A549 (cell line): ENCODE measurements at places on chromosomes 1 and 21. TPM values are rescaled to one million over a fixed set of nuclear protein-coding genes. Genes with fewer than 3 reads are reported as not detected.

DNA sequence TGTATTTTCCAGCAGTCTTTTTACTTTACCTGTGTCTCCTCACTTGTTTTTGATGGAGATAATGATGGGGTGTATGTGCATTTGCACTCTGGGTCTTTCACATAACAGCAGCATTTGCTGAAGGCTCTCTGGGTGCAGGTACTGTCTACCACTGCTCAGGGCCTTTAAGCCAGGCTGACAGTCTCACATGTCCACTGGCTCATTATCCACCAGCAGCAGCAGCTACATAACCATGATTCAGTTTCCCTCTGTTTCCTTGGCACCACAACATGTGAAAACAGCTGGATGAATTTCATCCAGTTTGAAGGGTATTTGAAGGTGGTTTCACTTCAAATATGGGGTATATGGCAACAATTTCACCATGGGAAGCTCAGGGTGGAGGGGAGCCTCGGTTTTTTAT lies 41.2 kb upstream of the ROR1 start:
- no peak for DNase-seq

DNA sequence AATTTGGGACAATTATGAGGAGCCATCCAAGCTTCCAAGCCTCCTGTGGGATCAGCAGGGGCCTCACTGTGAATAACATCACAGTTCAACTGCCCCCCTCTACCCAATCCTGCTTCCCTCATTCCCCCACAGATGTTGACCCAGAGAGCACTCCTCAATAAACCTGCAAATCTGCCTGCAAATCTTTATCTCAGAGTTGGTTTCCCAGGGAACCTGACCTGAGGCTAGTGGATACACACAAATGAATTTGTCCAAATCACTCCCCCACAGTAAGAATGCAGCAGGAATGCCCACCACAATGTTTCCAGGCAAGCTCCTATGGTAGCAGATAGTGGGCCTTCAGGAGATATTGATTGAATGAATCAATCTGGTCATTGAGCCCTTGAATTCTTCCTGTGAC lies 56.4 kb upstream of the HIVEP3 start:
- no peak for DNase-seq

- DNase-seq = no peak
Observed at GRCh38 chr1:8627728-8628127, 189.7 kb downstream of the RERE start.

Gene TARS2
- polyA plus RNA-seq = 19.4 to 21.0 TPM (median 19.8 TPM) in 3 replicates

- DNase-seq = no peak
Observed at GRCh38 chr21:32215306-32215685, 63.6 kb downstream of the MIS18A start.

- DNase-seq = no peak
Observed at GRCh38 chr1:24092979-24093378, 19.0 kb downstream of the MYOM3 start.

GRCh38 chr1:18411820-18412641 lies 68.7 kb upstream of the KLHDC7A start:
- no peak for DNase-seq

- peak; percentile 87 for DNase-seq
Observed at GRCh38 chr1:35769188-35769758, 505 bp downstream of the CLSPN start.

Gene CELA3B
- not detected in 3 replicates for polyA plus RNA-seq

Gene AMY1B
- not detected in 3 replicates for polyA plus RNA-seq

Gene LCE2A
- not detected in 3 replicates for polyA plus RNA-seq

Gene THRAP3
- polyA plus RNA-seq = 57.9 to 61.7 TPM (median 60.0 TPM) in 3 replicates

GRCh38 chr1:31707711-31708110 lies 3.9 kb upstream of the COL16A1 start:
- no peak for DNase-seq

Gene KIF21B
- polyA plus RNA-seq = 1.3 to 1.5 TPM (median 1.4 TPM) in 3 replicates

Gene LYPLA2
- polyA plus RNA-seq = 43.8 to 49.2 TPM (median 46.7 TPM) in 3 replicates

Gene NAV1
- polyA plus RNA-seq = 6.1 to 8.4 TPM (median 6.6 TPM) in 3 replicates

DNA sequence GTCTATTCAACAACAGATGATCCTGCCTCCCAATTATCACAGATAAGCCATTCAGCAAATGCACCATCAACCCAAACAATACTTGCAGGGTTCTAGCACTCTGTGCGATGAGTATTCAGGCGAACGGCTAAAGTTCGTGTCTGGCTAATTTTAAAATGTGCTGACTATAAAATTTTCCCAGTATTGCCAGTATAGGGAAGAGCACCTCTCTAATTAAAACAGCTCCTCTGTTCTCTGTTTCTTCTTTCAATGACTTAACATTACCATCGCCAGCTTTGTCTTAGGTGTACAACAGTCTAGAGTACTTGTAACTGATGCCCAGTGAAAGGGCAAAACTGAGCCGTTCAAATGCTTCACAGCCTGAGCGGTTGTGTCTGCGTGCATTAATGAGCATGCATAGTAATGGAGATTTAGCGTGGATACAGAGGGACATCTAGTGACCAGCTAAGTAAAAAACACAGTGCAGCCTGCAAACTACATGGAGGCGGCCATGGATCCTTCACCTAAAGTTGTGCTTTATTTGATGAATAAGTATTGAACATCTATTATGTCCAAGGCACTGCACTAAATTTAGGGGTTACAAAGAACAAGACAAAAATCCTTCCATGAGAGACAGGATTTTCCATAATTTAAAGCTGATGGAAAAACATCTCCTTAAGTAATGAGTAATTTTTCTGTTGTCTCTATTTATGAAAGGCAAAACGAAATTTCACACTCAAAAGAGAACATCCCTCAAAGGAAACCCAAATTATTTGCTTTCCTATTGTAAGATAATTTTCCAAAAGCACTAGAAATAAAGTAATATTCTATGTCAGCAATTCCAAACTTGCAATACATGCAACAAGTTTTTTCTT lies 120.0 kb downstream of the SETD4 start:
- peak; percentile 61 for DNase-seq

DNA sequence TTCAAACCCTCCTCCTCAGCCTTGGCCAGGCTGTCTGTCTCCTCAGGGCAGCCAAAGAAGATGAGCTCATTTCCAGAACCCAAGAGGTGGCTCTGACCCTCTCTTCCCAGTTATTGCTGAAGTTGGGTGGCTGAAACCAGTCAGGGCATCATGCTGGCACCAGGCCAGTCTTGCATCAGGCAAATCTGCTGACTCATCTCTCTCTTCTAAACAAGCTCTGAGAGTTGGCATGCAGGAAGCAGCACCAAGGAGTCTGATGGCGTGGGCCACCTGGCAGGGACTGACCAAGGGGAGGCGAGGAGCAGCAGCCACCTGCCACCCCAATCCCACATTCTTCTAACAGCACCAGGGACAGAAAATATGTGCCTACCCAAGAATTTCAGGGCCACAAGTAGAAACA lies 104.8 kb upstream of the ATP1A1 start:
- DNase-seq = peak; percentile 53

DNA sequence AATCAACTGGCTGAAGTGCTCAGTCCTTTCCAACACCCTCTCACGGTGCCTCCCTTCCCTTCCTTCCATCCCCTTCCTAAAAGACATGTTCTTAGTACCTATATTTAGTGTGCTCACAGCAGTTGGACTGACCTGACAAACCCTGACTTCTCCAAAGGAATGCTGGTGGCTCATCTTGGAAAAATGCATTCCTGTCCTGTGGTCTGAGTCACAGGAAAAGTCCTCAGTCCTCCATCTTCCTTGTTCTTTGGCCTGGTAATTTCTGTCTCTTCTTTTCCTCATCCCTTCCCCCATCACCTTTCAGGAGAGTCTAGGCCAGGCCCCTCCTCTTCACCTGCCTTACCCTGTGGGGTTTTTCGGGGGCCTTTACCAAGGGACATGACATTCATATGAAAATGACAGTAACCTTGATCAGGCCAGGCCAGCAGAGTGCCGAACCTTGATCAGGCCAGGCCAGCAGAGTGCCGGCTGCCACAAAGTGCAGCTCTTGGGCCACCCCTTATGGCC lies 7.2 kb downstream of the ATP1B1 start:
- DNase-seq = peak; percentile 83

- no peak for DNase-seq
Observed at GRCh38 chr1:54239035-54239383, 39.0 kb downstream of the MRPL37 start.

GRCh38 chr1:8212580-8213031 lies 105.3 kb upstream of the SLC45A1 start:
- no peak for DNase-seq

- DNase-seq = no peak
Observed at GRCh38 chr1:11930571-11931445, 3.7 kb upstream of the PLOD1 start.
